ENCODE measurements at places on chromosomes 2 and 18.

GRCh38 chr2:216774620-216775019 is 79.3 kb upstream of the IGFBP5 start:
- no peak for DNase-seq

DNA sequence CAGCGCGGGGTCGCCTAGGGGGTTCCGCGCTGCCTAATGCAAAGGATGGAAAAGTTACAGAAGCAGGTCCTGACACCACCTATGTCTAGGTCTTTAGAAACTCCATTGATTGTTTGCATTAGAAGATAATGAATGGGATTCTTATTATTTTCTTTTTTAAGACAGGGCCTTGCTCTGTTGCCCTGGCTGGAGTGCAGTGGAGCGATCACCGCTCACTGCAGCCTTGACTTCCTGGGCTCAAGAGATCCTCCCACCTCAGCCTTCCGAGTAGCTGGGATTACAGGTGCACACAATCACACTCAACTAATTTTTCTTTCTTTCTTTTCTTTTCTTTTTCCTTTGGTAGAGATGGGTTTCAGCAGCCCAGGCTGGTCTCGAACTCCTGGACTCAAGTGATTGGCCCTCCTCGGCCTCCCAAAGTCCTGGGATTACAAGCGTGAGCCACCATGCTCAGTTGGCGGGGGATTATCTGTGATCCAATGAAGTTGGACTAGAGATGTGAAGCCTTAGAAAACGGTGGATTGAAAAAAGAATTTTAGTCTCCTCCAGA is 761 bp upstream of the IDH1 start:
- no peak for DNase-seq

DNA sequence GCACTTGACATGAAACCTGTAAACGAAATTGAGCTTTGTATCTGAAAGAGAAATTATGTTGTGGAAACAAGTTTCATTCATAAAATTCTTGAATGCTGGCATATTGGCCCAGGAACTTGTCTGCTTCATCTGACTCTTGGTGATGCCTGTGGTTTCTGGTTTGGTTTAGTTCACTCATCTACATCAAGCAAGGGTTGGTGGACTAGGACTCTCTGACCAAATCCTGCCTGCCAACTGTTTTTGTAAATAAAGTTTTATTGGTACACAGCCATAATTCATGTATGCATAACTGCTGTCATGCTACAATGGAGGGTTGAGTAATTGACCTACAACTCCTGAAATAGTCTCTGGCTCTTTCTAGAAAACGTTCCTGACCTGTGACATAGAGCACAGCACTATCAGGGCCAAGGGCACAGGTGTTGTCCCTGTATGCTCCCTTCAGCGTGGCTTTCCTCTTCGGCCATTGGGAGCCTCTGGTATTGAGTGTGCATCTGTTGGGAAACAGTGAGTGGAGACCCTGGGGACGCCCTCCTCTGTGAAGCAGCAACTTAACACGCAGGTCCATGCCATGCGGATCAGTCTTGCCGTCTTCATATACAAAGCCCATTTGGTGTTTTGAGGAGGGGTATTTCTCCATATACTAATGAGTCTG is 226.3 kb downstream of the SH3RF3 start:
- no peak for DNase-seq

DNA sequence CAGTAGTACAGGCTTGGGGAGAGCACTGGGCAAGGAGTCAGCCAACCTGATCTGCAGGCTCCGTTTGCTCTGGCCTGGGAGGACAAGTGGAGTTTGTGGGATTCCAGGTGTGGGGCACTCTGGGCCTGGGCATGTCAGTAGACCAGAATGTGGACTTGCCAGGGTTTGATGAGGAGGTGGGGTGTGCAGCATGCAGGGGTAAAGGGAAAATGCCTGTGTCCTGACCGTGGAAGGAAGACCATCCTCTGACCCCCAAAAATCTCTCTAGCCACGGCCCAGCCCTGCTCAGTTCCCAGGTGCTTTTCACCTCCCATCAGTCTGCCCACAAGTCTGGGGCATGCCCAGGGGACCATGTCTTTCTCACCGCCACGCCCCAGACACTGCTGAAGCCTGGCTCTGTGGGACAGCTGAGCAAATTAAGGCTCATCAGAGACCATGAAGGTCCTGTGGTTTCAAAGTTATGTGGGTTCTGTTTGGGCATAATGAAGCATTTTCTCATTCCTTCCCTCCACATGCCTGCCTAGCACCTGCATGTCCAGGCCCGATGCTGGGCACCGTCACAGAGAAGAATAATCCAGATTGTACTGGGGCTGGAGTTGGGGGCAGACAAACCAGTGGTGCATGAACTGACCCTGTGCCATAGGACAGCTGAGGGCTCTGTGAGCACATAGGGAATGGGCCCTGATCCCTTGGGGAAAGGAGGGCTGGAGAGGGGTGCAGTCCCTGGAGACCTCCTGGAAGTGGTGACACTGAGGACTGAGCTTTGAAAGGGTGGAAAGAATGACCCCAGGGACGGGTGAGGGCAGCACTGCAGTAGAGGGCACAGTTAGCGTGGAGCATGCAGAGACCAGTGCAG is 6.5 kb upstream of the KCNF1 start:
- DNase-seq = no peak

DNA sequence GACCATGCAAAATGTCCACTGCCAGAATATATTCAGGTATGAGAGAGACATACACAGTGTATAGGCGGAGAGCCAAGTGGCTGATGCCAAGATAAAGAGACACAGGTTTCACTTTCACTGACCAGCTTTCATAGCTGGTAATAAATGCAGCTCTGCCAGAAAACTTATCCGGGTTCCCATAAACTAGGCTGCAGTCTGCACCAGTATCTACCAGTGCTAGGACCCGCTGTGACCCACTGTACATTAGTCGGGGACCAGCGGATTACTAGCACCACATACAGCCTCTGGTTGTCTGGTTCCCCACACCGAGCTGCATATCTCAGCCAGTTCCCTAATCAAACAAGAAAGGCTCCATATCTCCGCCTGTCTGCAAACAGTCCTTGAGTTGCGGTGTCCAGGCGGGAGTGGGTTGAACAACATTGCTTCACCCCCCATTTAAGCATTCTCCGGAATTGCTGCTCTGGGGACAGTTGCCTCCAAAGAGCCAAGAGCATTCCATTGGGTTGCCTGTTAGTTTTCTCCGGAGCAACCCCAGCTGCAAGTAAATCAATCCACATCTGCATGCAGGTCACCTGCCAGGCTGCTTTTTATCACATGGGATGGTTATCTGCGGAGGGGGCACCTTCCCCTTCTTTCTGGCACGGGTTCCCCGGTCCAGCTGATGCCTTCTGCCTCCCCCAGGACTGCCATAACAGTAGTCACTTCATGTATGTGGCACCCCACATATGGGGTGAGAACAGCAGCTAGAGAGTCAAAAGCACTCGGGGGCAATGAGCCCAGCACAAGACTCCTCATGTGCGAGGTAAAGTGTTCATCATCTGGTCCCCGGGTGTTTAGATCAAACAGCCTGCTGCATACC is 18.0 kb upstream of the KLHL23 start:
- DNase-seq = no peak

GRCh38 chr2:54750040-54750439 is 26.6 kb downstream of the EML6 start:
- DNase-seq = no peak

DNA sequence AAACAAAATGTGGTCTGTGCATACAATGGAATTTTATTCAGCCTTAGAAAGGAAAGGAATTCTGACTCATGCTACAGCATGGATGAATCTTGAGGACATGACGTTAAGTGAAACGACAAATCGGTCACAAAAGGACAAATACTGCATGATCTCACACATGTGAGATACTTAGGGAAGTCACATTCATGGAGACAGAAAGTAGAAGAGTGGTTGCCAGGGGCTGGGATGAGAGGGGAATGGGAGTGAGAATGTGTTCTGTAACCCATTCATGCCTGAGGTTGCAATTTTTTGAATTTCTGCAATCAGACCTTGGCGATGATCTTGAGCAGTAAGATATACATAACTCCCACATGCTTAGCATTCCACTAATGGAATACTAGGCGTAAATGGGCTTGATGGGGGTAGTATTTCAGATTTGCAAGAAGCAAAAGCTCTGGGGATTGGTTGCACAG is 22.0 kb downstream of the FHL2 start:
- no peak for DNase-seq

GRCh38 chr2:112750560-112750843 is 13.9 kb downstream of the CKAP2L start:
- DNase-seq = no peak

DNA sequence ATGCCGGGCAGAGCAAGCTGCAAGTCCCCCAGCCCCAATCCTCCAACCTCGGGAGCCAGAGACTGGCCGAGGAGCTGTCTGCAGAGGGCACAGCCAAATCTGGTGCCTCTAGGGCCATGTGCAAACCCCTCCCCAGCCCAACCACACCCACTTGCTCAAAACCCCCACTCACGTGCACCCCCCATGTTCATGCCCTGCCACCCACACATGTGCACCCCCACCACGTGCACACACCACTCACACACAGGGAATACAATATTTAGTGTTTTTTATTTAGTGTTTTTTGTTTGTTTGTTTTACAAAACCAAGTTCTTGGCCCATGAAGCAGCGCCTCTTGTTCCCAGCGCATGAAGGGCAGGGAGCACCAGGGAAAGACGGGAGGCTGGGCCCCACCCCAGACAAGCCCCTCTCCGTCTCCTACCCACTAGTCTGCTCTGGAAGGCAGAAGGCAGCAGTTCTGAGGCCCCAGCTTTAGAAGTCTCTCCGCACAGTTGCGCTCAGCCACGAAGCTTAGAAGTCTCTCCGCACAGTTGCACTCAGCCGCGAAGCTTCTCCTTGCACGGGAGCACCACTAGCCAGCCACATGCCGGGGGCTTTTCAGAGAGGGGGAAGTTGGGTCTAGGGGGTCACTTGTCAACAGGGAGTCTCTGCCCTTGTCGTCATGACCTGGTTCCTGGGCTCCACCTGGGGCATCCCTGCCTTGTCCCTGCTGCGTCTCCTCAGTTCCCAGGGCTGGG is 276.1 kb upstream of the HDAC4 start:
- DNase-seq = no peak

- DNase-seq = no peak
Measured at GRCh38 chr2:54332386-54332785, 76.4 kb upstream of the TSPYL6 start.

DNA sequence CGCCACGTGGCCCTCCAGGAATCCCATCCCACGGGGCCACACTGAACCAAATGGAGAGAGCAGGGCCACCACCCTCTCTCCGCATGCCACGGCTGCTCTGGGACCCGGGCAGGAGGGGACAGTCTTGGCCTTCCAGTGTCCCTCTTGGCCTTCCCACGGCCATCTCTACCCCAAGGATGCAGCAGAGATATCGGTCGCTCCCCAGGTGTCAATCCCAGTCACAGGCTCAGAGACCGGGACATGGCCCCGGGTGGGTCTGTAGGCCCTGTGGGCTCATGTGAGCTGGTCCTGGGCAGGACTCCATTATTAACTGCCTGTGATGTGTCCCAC is 15.3 kb downstream of the CAPN10 start:
- no peak for DNase-seq

DNA sequence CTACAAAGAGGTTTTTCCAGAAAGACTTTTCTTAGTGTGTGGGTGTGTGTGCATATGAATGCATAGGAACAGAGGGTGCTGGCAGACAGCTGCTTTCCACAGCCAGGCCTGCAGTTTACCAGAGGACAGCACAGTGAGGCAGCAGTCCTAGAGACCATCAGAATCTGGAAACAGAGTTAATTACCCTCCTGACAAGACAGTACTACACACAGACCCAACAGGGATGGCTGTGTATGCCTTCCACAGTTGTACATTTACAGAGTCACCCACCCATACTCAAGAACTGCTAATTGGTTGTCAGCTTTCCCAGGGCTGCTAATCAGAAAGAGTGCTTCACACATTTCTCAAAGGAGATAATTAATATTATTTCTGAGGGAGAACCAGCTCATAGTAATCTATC is 104.7 kb downstream of the FEZ2 start:
- no peak for DNase-seq

GRCh38 chr2:20957788-20958525 is 85.9 kb downstream of the APOB start:
- no peak for DNase-seq

GRCh38 chr2:33786881-33787280 is 187.8 kb upstream of the FAM98A start:
- DNase-seq = no peak

DNA sequence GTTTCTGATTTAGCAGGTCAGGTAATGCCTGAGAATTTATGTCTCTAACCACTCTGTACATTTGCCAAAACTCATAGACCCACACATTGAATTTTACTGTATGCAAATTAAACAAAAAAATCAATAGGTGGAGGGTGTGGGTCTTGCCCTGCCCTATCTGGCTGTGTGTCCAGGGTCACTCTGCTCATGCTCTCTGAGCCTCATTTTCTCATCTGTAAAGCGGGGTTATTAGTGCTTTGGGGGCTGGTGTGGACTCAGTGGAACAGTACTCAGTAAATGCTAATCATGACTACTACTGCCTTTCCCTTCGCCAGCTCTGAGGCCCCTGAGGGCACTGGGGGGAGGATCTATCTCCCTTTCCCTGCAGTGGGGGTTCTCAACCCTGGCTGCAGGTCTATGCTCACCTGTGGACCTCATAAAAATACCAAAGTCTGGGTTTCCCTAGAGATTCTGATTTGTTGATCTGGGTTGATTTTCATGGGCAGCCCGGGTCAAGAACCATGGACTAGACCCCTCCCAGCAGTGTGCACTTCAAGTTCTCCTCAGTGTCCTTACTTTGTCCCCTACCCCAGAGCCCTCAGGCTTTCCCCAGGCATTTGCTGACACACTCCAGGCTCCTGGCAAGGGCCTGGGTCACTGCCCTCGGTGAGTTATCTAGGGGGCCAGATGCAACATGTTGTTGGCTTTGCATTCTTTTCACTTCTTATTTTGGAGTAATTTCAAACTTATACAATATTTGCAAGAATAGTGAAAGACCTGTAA is 27.5 kb downstream of the MTHFD2 start:
- DNase-seq = no peak

DNA sequence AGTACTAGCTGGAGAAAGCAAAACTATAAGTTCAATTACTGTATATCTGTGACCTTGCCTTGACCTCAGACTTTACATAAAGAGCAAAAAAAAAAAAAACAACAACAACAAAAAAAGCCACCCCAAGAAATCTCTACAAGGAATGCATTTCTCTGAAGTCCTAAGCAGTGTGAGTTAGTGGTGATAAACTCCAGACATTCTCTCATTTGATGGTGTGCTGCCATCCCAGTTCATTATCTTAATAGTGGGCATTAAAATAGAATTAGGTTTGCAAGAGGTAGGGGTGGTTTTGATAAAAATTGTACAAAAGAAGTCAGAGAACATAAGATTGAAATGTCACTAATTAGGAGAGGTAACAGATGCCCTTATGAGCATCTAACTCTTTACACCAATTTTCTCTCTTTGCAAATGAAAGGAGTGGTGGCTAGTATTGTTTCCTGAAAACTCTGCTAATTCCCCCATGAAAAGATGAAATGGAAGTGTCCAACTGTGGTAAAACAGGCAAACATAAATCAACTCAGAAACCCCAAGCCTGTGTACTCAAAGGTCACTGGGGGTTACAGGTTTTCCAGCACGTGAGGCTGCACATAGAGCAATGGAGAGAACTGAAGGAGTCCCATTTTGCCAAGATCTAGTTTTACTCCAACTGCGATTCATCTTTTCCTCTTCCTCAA is 131.9 kb downstream of the MEIS1 start:
- peak; percentile 21 for DNase-seq

- no peak for DNase-seq
Measured at GRCh38 chr2:206764673-206765241, 371 bp downstream of the MDH1B start.

- no peak for DNase-seq
Measured at GRCh38 chr2:84821806-84822205, 59.1 kb downstream of the TRABD2A start.

Data from MV-4-11 (cell line).